Activated CD8-positive, alpha-beta T cell treated with anti-CD3 and anti-CD28 coated beads for 36 hours (primary cell): ENCODE measurements at places on chromosomes 6 and 20. TPM values are rescaled to one million over a fixed set of nuclear protein-coding genes. Genes with fewer than 3 reads are reported as not detected.

ASIP gene
- total RNA-seq: not detected

GRCh38 chr6:149235130-149235561 lies 82.4 kb upstream of the TAB2 start:
- no peak for DNase-seq

OXT gene
- not detected for total RNA-seq

DNA sequence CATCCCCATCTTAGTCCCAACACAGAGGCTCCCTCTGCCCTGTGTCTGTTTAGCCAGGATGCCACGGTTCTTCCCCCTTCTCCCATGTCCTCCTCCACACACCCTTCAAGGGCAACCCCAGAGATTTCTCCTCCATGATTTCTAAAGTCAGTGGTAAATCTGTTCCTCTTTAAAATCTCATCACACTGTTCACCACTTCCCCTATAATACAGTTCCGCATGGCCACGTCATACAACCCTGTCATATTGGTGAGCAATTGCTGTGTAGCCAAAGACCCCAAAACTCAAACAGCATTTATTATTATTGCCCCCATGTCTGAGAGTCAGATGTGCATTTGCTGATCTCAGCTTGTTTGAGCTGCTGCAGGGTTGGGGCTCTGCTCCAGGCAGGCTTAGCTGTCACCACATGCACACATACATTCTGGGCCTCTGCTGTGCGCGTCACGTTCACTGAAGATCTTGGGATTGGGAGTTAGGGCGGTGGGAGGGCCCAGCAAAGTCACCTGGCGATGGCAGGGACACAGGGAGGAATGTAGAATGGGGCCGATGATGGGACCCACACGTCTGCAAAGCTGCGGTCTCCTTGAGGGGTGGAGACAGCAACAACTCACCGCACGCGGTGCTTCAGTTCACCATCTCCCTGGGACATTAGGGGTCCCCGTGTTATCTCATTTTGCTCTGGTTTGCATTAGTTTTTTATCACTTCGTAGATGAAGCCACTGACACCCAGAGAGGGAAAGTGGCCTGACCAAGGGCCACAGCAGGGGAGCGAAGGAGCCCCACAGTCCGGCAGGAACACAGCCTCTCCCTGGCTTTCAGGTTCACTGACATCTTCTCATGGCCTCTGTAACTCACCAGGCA lies 36.9 kb upstream of the CD93 start:
- DNase-seq: no peak

GRCh38 chr6:135073217-135073616 lies 18.6 kb upstream of the HBS1L start:
- no peak for DNase-seq

DNA sequence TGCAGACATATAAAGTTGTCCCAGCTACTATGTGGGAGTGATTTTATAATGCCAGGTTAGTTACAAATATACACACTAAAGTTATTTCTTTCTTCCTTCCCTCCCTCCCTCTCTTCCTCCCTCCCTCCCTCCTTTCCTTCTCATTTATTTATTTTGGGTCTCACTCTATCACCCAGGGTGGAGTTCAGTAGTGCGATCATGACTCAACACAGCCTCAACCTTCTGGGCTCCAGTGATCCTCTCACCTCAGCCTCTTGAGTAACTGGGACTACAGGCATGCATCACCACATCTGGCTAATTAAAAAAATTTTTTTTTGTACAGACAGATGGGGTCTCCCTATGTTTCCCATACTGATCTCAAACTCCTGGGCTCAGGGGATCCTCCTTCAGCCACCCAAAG lies 59.2 kb downstream of the PHF20 start:
- peak; percentile 10 for DNase-seq

- no peak for DNase-seq
These were observed 987.5 kb downstream of the HACE1 start for GRCh38 chr6:103872233-103872632.

WFDC10B gene
- total RNA-seq: not detected

ERMARD gene
- total RNA-seq: 26.6 TPM

LPA gene
- total RNA-seq: not detected

DNA sequence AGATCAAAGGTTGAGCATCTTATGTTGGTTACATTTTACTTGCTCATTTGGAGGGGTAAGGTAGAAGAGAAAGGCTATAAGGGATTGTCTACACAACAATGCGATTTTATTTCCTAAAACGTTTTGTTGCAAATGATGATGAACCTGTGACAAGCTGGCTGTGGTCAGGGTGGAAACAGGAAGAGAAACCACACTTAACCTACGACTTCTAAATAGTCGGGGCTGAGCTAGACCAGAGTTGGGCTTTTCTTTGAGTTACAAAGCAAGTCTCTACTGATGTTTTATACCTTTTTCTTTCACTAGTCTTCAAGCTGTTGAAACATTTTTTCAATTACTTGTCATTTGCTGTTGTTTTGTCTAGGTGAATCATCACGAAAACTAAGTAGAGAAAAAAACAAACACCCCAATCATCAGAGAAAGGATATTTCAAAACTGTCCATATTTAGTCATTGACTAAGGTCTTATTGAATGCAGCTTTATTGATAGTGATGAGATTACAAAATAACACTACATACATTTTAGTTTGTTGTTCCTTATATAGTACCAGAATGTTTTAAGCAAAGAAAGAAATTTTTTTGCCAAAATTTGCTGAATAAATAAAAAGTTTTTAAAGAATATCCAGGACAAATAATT lies 18.0 kb downstream of the KLHL31 start:
- peak; percentile 78 for DNase-seq

DNA sequence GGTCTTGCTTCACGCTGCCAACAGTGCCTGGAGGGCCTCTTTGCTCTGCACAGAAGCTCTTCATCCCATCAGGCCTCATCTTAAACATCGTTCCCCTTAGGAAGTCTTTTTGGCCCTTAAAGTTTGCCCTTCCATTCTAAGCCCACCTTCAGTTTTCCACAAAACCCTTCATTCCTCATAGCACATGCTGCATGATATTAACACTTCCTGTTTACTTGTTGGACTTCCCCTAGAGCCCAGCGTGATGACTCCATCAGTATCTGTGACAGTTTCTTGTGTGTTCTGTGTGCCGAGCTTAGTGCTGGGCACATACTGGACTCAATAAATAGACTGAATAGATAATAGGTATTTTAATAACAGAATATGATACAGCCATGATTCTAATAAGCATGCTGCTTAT lies 2.2 kb downstream of the NT5DC1 start:
- DNase-seq: peak; percentile 6

GRCh38 chr6:33183071-33183683 lies 9.1 kb downstream of the COL11A2 start:
- DNase-seq: no peak

DNA sequence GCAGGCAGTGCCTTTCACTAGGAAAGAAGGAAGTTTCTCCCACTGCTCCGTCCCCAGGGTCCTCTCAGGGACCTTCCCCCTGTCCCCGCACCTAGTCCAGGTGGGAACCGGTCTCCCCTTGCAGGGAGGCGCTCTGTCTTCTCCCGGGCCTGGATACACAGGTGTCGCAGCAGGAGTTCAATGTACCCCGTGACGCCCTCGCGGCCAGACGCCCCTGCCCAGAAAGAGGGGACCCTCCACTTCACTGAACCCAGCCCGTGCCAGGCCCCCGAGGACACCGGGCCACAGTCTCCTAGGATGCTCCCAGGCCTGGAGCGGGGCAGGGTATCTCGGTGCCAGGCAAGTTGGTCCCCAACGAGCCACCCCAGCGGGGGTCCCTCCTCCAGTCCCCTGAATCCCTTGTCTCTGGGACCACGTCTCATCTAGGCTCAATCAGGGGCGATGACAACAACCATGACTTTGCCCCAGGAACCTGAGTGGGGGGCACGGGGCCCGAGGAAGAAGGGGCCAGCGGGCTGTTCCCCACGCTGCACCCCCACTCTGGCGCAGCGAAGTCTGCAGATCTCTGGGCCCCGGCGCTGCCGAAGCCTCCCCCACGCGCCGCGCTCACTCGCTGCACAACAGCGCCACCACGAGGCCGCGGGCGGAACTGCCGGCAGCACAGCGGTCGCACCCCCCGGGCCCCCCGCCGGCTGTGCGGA lies 103.0 kb downstream of the EDN3 start:
- peak; percentile 78 for DNase-seq

GRCh38 chr20:16367948-16368560 lies 205.2 kb downstream of the KIF16B start:
- no peak for DNase-seq

NKAPL gene
- not detected for total RNA-seq

- no peak for DNase-seq
These were observed 14.1 kb upstream of the PDE10A start for GRCh38 chr6:165677091-165677490.

GRCh38 chr6:9250852-9251251 lies 815.5 kb upstream of the SLC35B3 start:
- peak; percentile 1 for DNase-seq

MEP1A gene
- total RNA-seq: not detected

ERVFRD-1 gene
- total RNA-seq: not detected

CFAP206 gene
- total RNA-seq: not detected

MDFI gene
- not detected for total RNA-seq

- no peak for DNase-seq
These were observed 12.0 kb downstream of the TPX2 start for GRCh38 chr20:31751126-31751525.

GRCh38 chr6:21749754-21750153 lies 156.2 kb downstream of the SOX4 start:
- DNase-seq: no peak

- DNase-seq: no peak
These were observed 359.0 kb downstream of the BCKDHB start for GRCh38 chr6:80465513-80465912.

EEF1A1 gene
- total RNA-seq: 15,634 TPM

ABHD16B gene
- not detected for total RNA-seq

GRCh38 chr6:152173957-152174356 lies 366.5 kb downstream of the ESR1 start:
- DNase-seq: no peak

RBPJL gene
- total RNA-seq: not detected

DNA sequence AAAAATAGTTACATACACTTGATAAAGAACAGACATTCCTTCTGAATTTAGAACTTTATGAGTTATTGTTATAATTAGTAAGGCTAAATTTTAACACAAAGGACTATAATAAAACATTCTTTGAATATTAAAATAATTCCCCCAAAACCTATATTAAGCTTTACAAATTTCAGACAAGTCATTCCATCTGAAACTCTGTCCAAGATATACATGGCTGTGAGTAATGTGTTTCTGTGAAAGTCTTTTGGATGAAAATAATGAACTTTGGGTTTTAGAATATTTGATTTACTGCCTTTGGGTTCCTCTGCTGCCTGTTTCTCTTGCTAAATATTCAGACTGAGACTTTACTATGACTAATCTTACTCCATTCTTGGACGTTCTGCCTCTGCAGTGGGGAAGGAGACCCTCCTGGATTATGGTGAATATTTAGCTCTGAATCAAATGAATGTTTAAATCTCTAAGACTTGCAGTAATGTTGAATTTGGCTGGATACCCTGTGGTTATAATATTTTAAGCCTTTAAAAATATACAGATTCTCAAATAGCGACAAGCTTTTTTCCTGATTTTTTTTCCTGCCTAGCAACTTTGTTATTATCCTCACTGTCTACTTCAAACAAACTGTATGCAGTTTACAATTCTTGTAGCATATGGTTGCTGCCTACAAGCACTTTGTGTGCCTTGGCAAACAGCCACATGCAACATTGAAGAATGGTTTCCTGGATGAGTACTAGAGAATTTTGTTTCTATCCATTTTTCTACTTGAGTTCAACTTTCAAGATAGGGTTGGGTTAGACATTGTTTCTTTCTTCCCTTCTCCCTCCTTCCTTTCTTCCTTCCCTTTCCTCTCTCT lies 51.4 kb downstream of the TXLNB start:
- DNase-seq: no peak

DNA sequence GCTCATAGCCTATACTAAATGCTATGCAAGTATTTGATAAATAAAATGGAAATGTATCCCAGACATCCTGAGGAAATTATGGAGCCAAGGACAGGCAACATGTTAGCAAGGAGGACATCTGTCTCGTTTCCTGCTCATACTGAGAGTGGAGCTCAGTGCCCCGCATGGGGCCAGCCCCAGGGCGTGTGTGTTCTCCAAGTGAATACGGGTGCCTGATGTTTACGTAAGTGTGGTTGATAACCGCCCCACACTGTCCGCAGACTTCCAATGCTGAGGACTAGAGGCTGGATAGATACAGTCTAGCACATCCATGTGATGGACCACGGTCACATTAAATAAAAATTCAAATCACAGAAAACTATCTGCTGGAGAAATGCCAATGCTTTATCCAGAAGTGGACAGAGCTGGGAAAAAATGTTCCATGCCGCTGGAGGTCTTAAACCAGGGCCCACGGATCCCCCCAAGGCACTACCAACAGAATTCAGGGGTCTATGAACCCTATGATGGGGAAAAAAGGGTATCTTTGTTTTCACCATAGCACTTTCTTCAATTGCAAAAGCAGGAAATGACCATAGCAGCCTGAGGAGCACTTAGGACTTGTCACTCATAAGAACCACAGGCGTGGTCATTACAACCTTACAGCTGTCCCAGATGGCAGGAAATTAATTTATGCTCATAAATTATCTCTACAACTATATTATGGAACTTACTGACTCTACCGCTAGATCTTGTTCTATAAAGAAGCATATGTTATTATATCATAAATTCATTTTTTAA lies 24.9 kb downstream of the TGM2 start:
- DNase-seq: no peak

DNA sequence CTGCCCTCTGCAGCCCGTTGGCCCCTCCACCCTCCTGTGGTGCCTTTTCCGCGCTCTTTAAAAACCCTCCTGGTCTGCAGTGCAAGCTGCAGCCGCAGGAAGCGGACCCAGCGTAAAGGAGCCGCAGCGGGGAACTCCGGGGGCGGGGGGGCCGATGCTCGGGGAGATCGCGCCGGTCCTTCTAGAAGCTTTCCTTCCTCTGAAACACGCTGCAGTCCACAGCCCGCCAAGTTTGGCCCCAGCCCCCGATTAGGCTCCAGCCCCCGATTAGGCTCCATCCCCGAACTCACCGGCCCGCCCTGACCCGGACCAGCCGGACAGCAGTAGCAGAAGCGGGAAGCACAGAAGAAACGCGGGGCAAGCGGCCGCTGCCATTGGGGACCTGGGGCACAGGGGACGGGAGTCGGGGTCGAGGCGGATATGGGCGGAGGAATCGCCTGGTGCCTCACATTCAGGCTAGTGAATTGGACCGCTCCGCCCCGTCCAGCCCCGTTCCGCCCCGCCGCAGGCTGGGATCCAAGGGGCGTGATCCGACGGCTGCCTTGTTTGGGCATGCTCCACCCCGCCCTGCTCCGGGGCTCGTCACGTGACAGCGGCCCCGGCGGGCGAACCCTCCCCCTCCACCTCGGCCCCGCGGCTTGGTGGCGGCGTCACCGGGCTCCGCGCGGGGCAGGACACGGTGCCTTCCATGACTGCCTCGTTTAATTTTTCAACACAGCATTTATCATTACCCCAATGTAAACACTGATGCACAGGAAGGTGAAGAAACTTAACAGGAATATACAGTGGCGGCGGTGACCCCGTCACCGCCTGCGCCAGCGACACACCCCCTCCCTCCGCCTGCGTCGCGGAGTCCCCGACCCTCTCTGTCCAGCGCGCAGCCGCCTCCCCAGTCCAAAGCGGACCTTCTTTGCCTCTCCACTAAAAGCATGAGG lies 20.3 kb downstream of the RAET1L start:
- DNase-seq: peak; percentile 94
